ENCODE measurements at places on chromosomes 12 and 14.

GRCh38 chr14:69093631-69094421 is 59.1 kb downstream of the DCAF5 start:
- DNase-seq, result peak; percentile 98

- DNase-seq, result no peak
Observed at GRCh38 chr14:61466249-61466904, 145.0 kb downstream of the PRKCH start.

- no peak for DNase-seq
Observed at GRCh38 chr14:61535458-61535857, 159.9 kb upstream of the HIF1A start.

- DNase-seq, result no peak
Observed at GRCh38 chr14:32606301-32606700, 277.2 kb downstream of the AKAP6 start.

GRCh38 chr12:53733807-53734200 is 6.6 kb upstream of the CALCOCO1 start:
- DNase-seq, result no peak

GRCh38 chr12:67761566-67761965 is 113.0 kb downstream of the DYRK2 start:
- DNase-seq, result no peak

GRCh38 chr12:106409878-106410277 is 52.3 kb downstream of the POLR3B start:
- DNase-seq, result no peak

GRCh38 chr14:50064993-50065392 is 51.4 kb downstream of the VCPKMT start:
- peak; percentile 85 for DNase-seq

GRCh38 chr12:41920355-41920754 is 224.3 kb downstream of the GXYLT1 start:
- no peak for DNase-seq

All from pons (tissue), 1 donor.